ENCODE measurements at places on chromosomes 2 and 18.

- no peak for DNase-seq
Measured at GRCh38 chr2:28869494-28870145, 489 bp downstream of the TRMT61B start.

DNA sequence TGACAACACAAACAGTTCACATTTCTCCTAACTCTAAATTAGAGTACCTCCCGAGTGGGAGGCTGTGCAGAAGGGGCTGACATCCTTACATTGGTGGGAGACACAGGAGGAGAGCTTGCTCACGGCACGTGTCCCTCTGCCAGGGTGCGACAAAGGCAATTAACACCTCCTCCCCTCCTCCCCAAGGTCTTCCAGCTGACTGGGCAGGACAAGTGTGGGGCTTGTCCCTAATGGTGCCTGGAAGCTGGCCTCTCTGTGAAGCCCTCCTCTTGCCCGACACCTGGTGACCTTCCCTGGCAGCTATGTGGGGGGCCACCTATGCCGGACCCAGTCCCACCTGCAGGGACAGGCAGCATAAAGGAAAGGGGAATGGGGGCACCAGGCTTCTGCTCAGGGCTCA is 57.0 kb downstream of the FAM168B start:
- DNase-seq = no peak

DNA sequence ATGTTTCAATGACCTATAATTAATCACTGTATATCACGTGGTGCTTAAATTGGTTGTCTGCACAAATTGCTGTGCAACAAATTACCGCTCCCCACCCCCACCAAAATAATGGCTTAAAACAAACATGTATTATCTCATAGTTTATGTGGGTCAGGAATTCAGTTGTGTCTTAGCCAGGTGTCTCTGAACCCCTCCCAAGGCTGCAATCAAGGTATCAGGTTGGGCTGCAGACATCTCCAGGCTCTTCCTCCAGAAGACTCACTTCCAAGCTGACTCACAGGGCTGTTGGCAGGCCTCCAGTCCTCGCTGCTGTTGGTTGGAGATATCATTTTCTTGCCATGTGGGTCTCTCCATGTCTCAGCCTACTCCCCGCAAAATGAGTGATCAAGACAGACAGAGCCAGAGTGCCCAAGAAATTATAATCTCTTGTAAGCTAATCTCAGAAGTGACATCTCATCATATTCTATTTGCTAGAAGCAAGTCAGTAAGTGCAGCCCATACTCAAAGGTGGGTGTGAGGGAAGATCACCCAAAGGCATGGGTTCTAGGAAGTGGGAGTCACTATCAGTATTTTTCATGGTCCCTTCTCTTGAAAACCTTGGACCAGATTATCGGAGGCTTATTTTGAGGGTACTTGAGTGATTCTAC is 38.4 kb downstream of the SPC25 start:
- DNase-seq = peak; percentile 73

DNA sequence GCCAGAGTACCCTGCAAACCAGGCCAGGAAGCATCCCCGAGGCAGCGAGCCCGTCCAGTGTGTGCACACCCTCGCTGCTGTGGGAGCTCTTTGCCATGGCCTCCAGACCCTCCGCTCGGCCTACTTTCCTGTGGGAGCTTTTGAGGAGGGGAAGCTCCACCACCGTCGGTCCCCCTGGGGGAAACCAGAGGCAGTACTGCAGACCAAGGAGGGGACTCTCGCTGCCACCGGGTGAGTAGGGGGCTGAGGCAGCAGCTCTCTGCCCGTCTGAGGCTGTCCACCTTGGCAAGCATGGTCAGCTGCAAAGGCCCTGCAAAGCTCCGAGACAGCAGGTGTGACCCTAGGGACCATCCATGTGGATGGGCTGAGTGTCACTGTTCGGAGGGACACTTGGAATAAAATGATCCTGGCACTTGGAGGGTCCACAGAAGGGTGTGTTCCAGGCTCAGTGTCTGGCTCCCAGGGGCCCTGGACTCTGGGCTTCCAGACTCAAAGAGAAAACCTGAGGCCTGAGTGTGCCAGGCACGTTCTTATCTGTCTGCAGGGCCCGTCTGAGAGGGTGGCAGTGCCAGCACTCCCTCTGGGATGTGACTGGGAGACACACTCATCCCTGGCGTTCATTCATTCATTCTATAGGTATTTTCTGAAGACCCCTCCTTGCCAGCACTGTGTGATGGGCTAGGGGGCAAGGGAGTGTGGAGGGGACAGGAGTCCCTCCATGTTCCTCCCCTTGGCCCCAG is 282.8 kb upstream of the HS6ST1 start:
- no peak for DNase-seq

DNA sequence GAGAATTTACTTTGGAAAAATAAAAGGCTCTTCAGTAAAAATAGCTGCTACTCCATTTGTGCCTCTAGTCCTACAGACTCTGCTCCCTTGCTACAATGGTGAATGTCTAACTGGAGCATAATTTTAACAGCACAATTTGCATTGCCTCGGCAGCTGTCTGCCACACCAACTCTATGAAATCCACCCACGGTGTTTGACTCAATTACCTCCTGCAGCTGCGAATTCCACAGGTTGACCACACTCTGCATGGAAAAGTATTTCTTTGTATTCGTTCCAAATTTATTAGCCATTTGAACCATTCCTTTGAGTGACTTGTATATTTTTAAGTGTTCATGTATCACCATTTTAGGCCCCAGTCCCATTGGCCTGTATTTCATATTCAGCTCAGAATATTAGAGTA is 182.1 kb upstream of the CCDC68 start:
- DNase-seq = peak; percentile 77

GRCh38 chr18:36186461-36187192 is 670 bp upstream of the MOCOS start:
- peak; percentile 41 for DNase-seq

GRCh38 chr2:37682473-37682872 is 11.0 kb upstream of the CDC42EP3 start:
- DNase-seq = no peak

GRCh38 chr2:219570194-219570923 is 980 bp downstream of the OBSL1 start:
- DNase-seq = peak; percentile 72

- no peak for DNase-seq
Measured at GRCh38 chr18:57539702-57540101, 46.8 kb downstream of the FECH start.

DNA sequence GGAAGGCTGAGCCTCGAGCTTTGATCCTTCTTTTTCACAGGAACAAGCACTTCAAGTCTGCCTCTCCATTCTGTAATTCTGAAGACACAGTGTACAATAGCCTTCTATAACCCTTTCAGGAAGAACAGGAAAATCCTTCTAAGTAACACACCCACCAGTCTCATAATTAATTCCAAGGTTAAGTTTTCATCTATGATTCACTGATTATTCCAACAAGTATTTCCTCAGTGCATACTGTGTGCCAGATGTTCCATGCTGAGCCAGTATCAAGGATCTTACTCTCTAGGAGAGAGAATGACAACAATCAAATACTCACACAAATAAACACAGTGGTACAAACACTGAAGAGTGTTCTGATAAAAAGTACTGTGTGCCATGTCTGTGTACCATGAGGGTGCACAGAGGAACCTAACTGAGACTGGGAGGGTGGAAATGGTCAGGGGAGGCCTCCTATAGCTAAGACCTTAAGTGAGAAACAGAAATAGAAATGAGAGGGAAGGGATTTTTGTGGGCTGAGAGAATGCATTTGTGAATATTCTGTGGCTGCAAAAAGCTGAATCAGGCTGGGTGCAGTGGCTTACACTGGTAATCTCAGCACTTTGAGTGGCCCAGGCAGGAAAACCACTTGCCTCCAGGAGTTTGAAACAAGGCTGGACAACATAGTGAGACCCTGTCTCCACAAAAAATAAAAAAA is 7.3 kb upstream of the MTLN start:
- DNase-seq = peak; percentile 66

GRCh38 chr2:74502720-74503505 is 3.5 kb upstream of the LBX2 start:
- peak; percentile 88 for DNase-seq

GRCh38 chr18:35588995-35589394 is 7.5 kb downstream of the GALNT1 start:
- no peak for DNase-seq

- DNase-seq = no peak
Measured at GRCh38 chr2:241001413-241002274, 3.2 kb downstream of the SNED1 start.

DNA sequence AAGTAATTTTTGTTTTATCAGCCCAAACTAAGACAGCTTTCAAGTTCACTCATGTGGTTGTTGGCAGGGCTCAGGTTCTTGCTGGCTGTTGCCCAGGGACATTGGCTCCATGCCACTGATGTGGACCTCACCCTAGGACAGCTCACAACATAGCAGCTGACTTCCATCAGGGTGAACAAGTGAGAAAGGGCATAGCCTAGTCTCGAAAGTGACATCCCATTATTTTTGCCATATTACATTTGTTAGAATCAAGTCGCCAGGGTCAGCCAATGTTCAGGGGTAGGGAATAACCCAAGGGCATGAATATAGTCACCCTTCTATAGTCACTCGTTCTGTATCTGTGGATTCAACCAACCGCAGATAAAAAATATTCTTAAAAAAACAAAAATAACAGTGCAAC is 10.7 kb upstream of the CWC22 start:
- peak; percentile 73 for DNase-seq

DNA sequence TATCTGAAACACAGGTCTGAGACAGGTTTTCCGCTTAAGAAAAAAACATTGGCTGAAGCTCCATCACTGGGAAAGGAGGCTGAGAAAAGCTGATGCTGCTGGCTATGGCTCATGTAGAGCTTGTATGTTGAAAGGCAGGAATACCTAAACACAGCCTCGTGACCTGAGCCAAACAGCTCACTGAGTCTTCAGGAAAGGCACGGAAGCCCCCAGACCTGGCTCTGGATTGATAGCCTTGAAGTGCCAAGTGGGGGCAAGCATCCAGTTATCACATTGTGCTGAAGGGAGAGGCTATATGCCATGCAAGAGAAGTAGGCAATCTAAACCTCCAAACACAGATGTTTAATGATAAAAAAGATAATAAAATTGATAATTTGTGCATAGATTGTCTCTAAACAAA is 21.9 kb downstream of the CYTIP start:
- no peak for DNase-seq

DNA sequence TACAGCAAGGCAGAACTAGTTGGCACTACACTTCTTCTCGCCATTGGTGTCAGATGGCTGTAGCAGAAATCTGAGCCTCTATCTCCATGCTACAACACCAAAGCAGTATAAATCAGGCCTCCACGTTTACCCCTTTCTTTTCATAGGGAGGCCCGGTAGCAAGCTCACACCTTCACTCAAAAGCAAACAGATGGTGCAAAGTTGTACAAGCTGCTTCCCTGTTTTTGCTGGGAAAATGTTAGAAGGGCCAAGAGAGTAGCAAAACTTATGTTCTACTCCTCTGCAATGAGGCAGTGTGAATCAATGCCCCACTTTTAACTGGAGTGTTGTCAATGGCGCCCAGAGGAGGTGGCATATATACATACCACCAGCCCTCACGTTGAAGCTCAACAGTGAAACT is 369.6 kb upstream of the NRXN1 start:
- DNase-seq = no peak

DNA sequence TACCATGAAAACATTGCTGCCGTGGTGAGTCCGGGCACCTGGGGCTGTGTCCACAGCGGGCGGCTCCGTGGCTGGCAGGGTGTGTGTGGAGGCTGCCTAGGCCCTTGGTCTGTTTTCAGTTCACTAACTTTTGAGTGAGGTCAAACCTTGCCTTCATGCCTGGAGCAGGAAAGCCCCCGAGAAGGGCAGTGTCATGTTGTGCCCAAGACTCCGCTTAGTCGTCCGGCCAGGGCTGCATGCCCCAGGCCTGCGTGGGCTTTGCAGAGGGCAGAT is 24.1 kb downstream of the MAL start:
- no peak for DNase-seq

GRCh38 chr2:28980368-28981015 is 606 bp upstream of the TOGARAM2 start:
- DNase-seq = no peak

GRCh38 chr2:224780106-224780505 is 63.9 kb upstream of the CCDC195 start:
- DNase-seq = no peak

DNA sequence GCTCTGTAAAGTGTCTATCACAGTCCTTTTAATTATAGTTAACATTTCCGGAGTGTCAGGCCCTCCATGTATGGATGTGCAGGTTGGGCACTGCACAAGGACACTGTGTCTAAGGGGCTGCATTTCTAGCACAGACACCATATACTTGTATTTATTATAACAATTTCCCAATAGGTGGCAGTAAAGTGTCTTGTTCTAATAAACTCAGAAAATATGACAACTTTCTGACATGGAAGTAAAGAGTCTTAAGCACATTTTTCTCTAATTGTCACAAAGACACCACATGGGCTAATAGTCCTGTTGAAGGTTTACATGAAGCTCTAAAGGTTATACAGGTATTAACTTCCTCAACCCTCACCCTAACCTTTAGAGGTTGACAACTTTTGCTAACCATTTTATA is 156.6 kb downstream of the DYSF start:
- peak; percentile 31 for DNase-seq

DNA sequence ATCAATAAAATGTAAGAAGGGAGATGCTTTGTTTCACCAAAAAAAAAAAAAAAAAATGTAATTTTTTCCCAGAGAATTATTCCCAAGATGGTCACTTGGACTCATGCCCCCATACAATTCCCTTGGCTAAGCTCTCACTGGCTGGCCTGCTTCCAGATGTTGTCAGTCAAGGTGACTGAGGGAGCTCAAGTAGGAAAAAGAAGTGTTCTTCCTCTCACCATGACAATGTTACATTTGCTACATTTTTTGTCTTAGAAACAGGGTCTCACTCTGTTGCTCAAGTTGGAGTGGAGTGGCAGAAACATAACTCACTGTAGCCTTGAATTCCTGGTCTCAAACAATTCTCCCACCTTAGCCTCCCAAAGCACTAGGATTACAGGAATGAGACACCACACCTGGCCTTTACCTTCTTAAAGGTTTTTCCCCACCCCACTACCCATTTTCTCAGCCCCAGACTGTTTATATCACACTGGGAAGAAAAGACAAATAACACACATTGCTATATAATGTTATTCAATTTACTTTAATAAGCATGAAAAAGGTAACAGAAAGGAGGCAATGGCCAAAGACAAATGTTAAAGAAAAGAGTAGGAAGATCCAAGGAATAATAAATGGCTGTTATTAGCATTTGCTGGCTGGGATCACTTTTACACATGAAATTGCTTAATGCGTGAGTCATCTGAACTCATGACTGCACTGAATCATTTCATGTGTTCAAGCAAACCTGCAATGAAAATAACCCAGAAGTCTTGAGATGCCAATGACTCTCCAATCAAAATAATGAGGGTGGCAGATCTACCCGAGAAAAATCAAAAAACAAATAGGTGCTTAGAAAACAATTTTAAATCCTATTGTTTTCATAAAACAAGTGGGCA is 45.2 kb downstream of the ACVR1 start:
- peak; percentile 92 for DNase-seq

DNA sequence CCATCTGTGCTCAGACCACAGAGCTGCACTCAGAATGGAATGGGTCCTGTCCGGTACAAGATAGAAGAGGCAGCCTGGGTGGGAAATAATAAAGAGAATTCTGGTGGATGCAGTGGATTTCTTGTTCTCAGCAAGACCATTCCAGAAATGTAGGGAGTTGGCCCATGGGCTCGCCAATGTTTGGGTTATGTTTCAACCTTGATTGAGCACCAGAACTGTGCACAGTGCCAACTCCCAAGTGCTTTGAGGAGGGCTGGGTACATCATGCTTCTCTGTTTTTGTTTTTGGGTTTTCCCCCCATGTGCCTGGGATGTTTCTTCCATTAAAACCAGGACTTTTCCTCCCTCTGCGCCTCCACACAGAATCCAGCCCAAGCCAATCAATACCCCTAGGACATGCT is 304.1 kb downstream of the TNS1 start:
- DNase-seq = no peak

Data from astrocyte of the hippocampus (primary cell).